ENCODE measurements at places on chromosomes 11 and 22.

- DNase-seq = no peak
Observed at GRCh38 chr22:36378869-36379217, 8.9 kb downstream of the MYH9 start.

GRCh38 chr22:44888491-44889254, 121.1 kb downstream of the PHF21B start:
- no peak for DNase-seq

- DNase-seq = no peak
Observed at GRCh38 chr11:112620621-112621394, 340.4 kb upstream of the NCAM1 start.

- no peak for DNase-seq
Observed at GRCh38 chr11:13221722-13222121, 55.9 kb upstream of the BMAL1 start.

GRCh38 chr11:102197670-102198139, 87.5 kb downstream of the YAP1 start:
- DNase-seq = no peak

GRCh38 chr11:24286238-24286637, 210.6 kb upstream of the LUZP2 start:
- DNase-seq = no peak

- DNase-seq = no peak
Observed at GRCh38 chr11:80686889-80687288, 1246.1 kb upstream of the TENM4 start.

DNA sequence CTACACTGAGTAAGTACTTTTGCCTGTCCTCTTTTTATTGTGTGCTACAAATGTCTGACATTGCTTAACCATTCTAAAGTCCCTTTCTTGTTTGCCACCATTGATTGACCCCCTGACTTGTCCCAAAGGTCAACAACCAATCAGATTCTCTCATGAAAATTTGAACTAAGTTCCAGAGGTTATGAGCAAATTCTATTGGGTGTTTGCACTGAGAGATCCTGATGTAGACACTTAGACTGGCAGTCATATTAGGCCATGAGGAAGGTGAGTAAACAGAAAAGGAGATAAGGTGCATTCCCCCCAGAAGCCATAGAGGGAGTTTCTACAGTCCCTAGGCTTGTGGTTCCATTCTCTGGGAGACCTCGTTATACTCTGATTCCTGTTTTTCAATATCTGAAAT, 101.3 kb upstream of the E2F8 start:
- DNase-seq = no peak

Data from stimulated activated CD8-positive, alpha-beta memory T cell treated with anti-CD3 and anti-CD28 coated beads, Interleukin-7, amount 100 ng/mL, for 24 hours (primary cell).